ENCODE measurements at places on chromosomes 11 and 22.

GRCh38 chr22:19524170-19525115 is at the start of gene CLDN5:
Gene CLDN5 (minus strand): TSS chr22:19524410. CDS start chr22:19524255, 155 bp downstream.
- DNase-seq = no peak

- no peak for DNase-seq
These were observed 62.9 kb downstream of the CRYBB2 start for GRCh38 chr22:25282346-25282670.

DNA sequence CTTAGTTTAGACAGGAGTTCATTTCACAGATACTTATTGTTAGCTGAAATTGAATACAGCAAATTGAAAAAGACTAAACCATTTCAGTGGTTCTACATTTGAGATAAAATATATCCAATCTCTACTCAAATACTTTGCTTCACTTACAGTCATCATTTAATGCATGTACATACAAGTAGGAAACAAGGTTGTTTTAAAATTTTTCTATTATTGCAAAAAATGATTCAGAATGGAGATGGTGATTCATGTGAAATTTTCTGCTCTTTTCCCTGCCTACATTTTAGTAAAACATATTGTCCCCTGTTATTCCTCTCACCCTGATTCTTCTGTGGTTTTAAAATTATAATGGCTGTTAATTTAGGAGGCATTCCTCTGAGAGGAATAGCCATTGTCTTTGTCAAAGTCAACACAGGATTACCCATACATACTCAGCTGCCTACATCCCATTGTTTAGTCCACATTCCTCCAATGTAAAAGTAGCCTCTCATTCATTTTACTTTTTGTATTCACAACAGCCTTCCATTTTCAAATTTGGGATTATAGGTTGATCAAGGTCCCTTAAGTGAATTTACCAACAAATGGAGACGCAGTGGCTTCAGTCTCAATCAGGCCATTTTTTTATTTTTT is 60.1 kb downstream of the TRPC6 start:
- DNase-seq = no peak

- no peak for DNase-seq
These were observed 43.0 kb upstream of the MYO18B start for GRCh38 chr22:25698978-25699377.

DNA sequence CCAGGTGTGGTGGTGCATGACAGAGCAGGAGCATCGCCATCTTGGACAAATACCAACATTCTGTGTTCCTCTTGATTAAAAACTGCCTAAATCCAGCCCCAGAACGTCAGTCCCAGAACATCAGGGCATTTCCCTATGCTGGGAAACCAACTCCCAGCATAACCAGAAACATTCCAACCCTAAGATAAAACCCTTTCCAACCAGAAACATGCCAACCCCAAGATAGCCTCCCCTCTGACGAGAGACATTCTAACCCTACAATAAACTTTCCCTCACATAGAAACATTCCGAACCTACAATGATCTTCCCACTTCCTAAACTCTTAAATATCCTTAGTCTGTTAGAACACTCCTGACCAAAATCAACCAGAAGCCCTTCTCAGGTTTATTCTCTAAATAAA is 11.6 kb downstream of the PLAAT4 start:
- no peak for DNase-seq

GRCh38 chr11:128834157-128834556 is 32.9 kb downstream of the KCNJ1 start:
- no peak for DNase-seq

GRCh38 chr11:130601141-130601540 is 152.7 kb downstream of the ADAMTS15 start:
- no peak for DNase-seq

DNA sequence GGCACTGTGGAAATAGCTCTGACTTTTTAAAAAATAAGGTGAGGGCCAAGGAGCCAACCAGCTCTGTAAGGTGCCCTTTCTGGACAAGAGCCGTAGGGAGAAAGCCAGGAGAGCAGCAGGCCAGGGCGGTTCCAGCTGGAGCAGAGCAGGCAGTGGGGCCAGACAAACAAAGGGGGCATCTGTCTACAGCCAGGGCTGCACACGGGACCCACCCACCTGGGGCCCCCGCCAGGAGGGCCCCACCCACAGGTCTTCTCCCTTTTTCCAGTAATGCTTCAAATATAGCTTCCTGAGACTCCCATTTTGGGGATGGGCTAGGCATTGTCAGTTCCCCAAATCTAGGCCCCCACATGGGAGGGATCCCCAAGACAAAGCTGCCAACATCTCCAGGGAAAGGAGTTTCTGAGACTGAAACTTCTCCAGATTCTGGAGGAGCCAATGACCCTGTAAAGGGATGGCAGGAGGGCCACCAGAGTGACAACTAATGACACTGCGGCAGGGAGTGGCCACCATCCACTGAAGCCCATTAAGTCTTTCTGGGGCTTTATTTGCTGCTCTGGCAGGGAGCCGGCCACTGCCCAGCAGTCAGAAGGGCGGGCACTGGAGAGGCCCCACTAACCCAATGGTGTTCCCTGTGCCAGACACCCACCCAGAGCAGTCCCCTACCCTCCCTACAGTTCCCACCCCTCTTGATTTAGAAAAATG is 1.9 kb downstream of the ZFTA start:
- no peak for DNase-seq

DNA sequence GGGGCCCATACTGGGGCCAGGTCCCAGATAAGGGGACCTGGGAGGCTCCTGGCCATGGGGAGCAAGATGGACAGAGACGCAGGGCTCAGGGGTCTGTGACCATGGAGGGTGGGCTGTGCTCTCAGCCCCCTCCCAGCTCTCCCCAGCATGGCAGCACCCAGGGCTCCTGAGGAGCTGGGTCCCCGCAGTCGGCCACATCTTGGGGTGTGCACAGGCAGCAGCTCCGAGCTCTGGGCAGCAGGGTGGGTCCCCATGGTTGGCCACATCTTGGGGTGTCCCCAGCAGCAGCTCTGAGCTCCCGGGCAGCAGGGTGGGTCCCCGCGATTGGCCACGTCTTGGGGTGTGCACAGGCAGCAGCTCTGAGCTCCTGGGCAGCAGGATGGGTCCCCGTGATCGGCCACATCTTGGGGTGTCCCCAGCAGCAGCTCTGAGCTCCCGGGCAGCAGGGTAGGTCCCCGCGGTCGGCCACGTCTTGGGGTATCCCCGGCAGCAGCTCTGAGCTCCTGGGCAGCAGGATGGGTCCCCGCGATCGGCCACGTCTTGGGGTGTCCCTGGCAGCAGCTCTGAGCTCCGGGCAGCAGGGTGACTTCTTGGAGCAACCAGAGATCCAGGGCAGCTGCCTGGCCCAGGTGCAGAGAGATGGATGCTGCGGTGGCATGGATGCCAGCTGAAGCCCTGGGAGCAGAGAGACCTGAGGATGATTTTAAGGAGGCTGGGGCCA is 18.3 kb upstream of the MUC5B start:
- DNase-seq = no peak

- no peak for DNase-seq
These were observed 1.1 kb downstream of the MTMR2 start for GRCh38 chr11:95922536-95923438.

DNA sequence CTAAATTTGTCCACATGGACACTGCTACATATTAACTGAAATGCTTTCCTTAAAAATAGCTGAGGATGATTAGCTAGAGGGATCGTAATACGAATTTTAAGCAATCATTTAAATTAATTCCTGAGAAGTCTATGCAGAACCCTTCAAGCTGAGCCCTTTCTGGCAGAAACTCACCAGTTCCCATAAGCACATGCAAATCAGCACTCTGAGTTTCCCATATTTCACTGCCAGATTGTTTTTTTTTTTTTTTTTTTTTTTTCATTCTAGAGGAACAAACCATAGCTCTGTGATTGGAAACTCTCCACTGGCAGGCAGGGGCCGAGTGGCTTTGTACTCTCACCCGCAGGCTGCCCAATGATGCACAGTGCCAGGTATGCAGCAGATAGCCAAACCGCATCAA is 145.6 kb downstream of the EFCAB6 start:
- no peak for DNase-seq

GRCh38 chr22:25490896-25491295 is 73.6 kb upstream of the GRK3 start:
- no peak for DNase-seq

DNA sequence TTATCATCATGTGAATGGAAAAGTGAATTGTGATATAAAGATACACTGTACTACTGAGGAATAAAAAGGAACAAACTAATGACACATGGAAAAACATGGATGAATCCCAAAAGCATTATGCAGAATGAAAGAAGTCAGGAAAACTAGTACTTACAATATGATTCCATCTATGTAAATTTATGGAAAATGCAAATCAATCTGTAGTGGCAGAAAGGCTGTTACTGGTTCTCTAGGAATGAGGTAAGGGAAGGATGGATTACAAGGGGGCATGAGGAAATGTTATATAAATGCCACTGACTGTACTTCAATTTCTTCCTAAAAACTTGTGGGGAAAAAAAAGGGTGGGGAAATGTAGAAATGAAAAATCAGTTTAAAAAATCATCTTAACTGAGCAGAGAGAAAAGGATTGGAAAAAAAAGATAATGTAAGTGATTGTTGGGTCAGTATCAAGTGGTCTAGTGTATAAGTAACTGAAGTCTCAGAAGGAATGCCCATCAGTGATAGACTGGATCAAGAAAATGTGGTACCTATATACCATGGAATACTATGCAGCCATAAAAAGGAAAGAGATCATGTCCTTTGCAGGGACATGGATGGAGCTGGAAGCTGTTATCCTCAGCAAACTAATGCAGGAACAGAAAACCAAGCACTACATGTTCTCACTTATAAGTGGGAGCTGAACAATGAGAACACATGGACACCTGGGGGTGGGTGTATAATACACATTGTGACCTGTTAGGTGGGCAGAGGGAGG is 48.8 kb downstream of the USP35 start:
- no peak for DNase-seq

GRCh38 chr22:26586556-26587325 is 3.2 kb downstream of the TPST2 start:
- DNase-seq = no peak

DNA sequence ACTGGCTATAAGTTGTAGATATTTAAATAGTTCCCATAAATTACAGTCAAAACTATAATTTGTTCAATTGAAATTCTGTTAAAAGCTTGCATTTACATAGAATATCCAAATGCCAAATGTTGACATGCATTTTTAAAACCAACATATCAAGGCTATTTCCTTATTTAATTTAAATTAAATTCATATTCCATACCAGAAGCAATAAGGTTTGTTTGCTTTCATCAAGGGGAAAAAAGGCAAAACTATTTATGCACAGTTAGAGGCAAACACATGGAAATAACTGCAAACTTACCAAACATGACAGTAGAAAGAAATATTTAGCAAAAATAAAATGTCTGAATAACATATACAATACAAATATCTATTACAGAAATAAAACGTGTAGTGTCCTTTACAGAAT is 1581.2 kb upstream of the TENM4 start:
- no peak for DNase-seq

Data from stimulated activated CD4-positive, alpha-beta T cell treated with anti-CD3 and anti-CD28 coated beads, Interleukin-4, amount 100 ng/mL, for 48 hours (primary cell).